ENCODE measurements at places on chromosomes 3 and 15.
A peak's percentile ranks its signal among the peaks of the same experiment; 100 is the strongest.

DNA sequence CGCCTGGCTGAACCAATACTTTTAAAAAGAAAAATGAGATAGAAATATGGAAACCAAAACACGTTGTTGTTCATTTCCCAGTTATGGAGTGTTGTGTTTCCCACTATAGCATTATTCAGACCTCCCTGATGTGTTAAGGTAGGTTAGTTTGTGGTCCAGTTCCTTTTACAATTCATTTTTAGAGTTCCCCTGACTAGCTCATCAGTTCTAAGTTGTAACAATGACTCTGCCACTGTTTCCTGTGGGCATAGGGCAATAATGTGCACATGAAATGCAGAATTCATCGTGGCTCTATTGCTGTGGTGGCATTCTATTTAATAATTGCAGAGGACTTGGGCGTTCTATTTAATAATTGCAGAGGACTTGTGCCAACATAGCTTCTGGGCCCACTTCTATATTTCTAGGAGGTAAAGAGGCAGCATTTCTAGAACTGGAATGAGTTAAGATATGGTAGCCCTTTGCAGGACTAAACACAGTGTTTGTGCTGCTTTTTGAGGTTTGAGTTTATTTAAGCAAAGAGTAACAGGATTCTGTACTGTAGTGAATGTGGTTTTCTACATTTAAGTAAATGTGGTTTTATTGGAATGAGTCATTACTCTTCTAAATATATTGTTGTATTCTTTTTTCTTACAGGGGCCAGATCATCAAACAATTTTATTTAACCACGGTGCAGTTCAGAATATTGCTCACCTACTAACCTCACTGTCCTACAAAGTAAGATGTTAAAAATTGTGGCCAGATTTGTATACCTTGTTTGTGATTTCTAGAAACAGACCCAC, 47.5 kb downstream of the ARMC8 start:
- no peak for DNase-seq

DNA sequence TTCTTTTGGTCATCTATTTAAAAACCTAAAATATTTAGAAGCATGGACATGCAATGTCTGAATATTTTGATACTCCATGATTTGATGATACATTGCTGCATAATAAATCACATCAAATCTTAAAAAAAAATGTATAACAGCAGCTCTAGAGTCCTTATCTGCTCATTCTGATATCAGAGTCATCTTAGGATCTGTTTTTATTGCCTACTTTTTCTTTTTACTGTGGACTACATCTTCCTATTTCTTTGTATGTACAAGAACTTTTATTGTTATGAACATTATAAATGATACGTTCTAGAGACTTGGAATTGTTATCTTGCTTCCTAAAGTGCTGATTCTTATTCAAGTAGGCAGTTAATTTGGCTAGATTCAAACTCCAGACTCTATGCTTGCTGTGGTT, 72.7 kb downstream of the IQCH start:
- no peak for DNase-seq

- DNase-seq = no peak
Observed at GRCh38 chr3:113200351-113200750, 11.0 kb upstream of the BOC start.

DNA sequence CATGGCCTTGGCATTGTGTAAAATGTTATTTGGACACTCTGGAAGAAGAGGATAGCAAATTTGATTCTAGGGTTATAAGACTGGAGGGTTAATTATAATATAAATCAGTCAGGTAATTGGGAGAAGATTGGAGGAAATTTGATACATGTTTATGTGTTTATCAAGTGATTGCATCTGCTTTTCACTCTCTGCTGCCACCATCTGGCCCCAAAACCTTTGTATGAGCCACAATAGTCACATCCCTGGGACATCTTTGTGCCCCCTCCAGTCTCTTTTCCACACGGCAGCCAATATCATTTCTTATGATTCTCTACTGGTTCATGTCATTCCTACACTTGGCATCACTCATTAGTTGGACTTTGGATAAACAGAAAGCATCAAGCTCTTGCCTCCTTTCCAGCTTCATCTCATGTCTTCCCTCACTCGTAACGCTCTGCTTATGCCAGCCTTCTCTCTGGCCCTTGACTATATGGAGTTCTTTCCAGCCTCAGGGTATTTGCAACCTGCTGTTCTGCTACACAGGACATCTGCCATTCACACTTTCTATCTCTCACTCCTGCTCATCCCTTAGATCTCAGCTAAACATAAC, 602.3 kb upstream of the SUCLG2 start:
- no peak for DNase-seq

GRCh38 chr3:165185707-165186327, 10.4 kb downstream of the SLITRK3 start:
- peak; percentile 65 for DNase-seq

DNA sequence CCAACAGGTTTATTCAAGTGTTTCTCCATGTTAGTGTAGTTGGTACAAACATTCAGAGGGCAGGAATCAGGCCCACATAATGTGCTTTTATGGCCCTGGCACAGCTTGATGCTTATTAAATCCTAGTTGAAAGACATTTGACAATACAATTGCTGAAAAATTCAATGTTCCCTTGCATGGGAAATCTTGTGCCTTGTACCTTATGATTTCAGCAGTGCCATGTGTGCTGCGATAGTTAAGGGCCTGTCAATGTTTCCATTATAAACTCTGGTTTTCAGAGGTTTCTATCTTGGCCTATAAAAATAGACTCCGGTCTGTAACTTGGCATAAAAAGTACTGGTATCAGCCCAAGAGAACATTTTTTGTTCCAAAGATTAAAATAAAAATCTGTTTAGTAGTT, 207.2 kb downstream of the TBC1D5 start:
- no peak for DNase-seq

- DNase-seq = no peak
Observed at GRCh38 chr15:66047321-66048024, 178.2 kb downstream of the RAB11A start.

DNA sequence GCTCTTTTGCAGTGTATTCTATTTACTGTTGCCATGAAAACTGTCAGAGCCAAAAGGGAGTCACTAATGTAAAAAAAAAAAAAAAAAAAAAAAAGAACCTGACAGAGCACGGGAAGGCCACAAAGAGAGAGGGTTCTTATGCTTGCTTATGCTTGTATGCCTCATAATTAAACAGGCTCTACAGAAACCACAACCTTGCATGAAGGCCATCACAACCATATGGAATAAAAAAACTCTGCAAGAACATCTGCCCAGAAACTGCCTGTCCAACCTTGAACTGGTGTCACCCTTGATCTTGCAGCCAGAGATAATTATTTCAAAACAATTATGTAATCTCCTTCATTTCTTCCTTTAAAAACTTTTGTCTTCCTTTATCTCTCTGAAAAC, 50.1 kb downstream of the CFAP20DC start:
- DNase-seq = no peak

GRCh38 chr3:111227216-111227615, 155.6 kb downstream of the NECTIN3 start:
- no peak for DNase-seq

DNA sequence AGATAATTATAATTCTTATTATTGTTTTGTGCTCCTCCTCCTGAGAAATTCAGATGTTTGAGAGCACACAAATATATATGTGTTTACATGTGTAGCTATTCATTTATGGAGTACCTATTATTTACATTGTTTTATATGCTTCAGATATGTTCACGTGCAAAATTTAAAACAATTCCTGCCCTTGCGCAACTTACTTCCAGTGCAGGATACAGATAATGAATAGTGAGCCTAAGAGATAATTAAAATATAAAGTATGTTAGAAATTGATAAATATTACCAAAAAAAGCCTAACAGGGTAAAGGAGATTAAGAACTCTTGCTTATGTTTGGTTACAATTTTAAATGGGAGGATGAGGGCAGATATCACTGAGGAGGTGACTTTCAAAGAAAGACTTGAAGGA, 81.7 kb upstream of the DPH6 start:
- DNase-seq = no peak

GRCh38 chr15:62344806-62345539, 179.9 kb upstream of the C2CD4B start:
- no peak for DNase-seq

DNA sequence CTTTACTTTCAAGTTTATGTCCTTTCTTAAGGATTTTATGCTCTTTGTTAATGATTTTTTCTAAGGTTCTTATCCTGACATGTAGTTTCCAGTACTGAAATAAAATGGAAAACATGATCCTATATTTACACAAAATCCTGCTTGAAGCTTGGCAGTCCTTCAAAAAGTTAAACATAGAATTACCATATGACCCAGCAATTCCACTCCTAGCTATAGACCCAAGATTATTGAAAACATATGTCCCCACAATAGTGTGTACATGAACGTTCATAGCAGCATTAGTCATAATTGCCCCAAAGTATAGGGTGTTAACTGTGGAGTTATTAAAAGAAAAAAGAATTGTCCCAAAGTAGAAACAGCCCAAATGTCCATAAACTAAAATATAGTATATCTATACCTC, 33.2 kb downstream of the ITGB5 start:
- DNase-seq = no peak

DNA sequence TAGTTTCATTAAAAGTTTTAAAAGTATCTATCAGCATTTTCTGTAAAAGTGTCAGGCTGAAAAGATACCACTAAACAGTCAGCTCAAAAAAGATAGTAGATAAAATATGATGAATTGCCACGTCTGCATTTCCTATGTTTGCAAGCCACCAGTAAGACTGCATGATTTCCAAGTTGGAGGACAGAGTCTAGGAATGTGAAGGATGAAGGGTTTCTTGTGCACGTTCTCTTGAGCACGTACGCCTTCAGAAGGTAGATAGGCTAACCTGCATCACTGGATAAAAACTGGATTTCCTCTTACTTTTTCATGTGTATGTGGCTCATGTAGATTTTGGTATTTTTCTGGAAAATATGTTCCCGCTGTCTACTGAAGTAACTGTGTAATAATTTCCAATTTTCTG, 9.9 kb upstream of the SEMA6D start:
- DNase-seq = no peak

- peak; percentile 12 for DNase-seq
Observed at GRCh38 chr3:38651153-38651789, 1.8 kb upstream of the SCN5A start.
